ENCODE measurements at places on chromosomes 6 and 20. TPM values are rescaled to one million over a fixed set of nuclear protein-coding genes. Genes with fewer than 3 reads are reported as not detected.

DNA sequence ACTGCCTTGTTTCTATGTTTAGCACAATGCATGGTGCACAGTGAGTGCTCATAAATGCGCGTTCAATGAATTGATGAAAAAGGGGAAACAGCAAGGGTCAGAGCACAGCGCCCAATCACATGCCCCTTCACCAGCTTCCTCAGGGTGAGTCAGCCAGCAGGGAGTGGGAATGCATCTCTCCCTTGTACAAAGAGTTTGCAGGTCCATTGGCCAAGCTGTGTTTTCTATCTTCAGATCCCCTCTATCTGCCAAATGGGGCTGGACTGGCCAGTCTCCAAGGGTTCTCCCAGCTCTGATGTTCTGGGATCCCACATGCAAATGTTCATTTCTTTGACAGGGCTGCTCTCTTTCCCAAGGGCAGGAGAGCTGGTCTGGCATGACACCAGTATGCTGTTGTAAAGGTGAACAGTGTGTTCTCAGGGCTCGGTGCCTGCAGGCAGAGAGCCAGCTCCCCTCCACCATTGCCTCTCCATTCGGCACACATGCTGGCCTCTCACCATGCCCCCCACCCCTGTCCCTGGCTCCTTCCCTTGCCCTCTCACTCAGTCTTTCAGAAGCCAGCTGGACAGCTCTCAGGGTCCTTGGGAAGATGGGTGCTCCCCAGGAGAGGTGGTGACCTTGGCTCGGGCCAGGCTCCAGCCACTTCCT, 25.0 kb downstream of the ANGPT4 start:
- H3K27ac ChIP-seq: peak overlapping the region; percentile 38
- peaks cover 1% of the 10 kb centered on the region for H3K27me3 ChIP-seq

KHDC1L gene
- total RNA-seq: not detected

PHF20 gene
- 35.9 TPM for total RNA-seq

SUMO4 gene
- 0.27 TPM for total RNA-seq

BEND3 gene
- total RNA-seq: 1.5 TPM

CRISP3 gene
- not detected for total RNA-seq

CYP24A1 gene
- not detected for total RNA-seq

TREML2 gene
- not detected for total RNA-seq

Measured in left ventricle myocardium inferior (tissue), 1 donor.